ENCODE measurements at places on chromosomes 4 and X.
A peak's percentile ranks its signal among the peaks of the same experiment; 100 is the strongest.

GRCh38 chrX:68175562-68175961 is 257.7 kb downstream of the OPHN1 start:
- no peak for DNase-seq

DNA sequence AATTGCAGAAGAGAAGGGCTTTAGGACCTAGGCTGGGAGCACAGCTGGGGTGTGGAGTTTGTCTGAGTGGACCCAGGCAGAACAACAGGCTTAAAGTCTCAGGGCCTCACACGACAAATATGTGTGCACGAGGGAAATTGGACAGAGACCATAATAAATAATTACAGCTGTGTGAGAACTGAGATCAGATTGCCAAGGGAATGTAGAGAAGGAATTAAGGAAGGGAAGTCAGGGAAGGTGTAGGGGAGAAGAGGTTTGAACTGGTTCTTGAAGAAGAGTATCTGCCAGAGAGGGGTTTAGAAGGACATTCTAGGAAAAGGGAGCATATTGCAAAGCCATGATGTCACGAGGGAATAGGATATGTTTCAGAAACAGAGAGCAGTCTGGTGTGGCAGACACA is 120.7 kb upstream of the TSPAN5 start:
- no peak for DNase-seq

GRCh38 chrX:107442914-107443527 is 6.4 kb upstream of the FRMPD3 start:
- DNase-seq, result no peak

- no peak for DNase-seq
Measured at GRCh38 chr4:115986573-115986972, 873.2 kb upstream of the NDST4 start.

- no peak for DNase-seq
Measured at GRCh38 chr4:76896614-76897535, 1.1 kb downstream of the SOWAHB start.

- DNase-seq, result no peak
Measured at GRCh38 chr4:8396762-8397406, 43.6 kb downstream of the ACOX3 start.

DNA sequence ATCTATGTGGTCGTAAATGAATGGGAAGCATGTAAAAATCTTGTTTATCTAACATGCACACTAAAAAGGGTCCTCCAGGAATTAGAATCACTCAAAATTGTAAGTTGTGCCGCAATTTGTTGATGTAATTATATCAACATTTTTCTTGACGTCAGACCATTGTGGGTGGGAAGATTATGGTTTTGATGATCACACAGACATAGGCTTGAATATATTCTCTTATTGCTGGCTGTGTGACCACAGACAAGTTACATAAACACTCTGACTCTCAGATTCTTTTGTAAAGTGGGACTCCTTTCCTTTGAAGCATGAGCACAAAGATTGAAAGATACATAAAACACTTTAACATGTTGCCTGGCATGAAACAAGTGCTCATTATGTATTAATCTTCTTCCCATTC is 51.5 kb downstream of the IL1RAPL1 start:
- no peak for DNase-seq

DNA sequence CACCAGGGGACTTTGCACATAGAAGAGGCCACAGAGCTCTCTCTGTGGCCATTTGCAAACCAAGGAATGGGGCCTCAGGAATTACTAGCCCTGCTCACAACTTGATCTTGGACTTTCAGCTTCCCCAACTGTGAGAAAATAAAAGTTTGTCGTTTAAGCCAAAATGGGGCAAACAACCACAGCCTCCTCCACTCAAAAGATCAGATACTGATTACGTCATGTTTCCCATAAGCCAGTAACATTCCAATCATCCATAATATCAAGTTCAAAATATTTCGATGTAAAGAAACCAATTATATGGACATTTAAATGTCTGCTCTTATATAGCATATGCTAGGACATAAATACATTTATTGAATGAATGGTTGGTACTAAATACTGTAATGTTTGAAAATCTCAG is 307.5 kb upstream of the HAND2 start:
- DNase-seq, result no peak

DNA sequence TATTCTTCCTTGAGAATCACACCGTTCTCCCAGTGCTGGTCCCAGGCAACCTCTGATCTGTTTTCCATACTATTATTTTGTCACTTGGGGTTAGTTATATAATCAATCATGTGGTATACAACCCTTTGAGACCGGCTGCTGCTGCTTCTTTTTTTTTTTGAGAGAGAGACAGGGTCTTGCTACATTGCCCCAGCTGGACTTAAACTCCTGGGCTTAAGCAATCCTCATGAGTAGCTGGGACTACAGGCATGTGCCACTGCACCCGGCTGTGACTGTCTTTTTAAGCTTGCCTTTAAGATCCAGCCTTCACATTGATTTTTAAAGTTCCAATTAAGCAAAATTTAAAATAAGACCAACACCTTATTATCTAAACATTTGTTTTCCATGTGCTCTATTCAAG is 86.7 kb upstream of the EXOC1L start:
- no peak for DNase-seq

DNA sequence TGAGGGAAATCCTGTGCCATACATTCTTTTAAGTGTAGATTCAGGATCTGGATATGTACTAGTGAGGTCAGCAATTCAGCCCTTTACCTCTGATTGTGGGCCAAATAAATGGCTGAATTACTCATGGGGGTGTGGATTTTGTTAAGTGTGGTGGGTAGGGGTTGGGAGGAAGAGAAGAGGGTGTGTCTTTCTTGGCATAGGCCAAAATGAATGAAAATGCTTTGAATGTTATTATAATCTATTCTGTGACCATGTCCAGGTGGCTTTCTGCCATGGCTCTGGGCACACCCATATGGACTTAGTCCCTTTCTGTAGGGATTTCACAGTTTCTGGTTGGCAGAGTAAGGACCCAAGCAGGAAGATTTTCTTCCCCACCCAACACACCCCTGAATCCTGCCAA is 244.3 kb downstream of the CBR4 start:
- DNase-seq, result no peak

- no peak for DNase-seq
Measured at GRCh38 chr4:4837316-4837715, 22.1 kb upstream of the MSX1 start.

DNA sequence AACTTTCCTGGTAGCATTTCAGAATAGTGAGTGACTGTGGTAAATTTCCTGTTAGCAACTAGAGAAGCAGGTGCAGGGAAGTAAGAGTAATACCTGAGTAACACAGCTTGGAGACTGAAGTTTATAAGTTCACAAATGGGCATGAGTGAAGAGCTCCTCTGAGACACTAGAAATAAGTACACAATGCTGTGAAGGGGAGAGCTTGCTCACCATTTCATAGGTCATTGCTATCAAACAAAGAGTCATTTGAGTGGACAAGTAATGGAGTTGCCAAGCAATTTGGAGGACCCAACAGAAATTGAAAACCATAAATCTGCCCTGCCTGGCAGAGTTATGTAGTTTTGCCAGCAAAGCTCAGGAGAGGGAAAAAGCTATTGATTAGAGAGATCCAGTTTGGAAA is 523.6 kb downstream of the TRAM1L1 start:
- DNase-seq, result no peak

GRCh38 chrX:10576186-10576585 is 44.2 kb downstream of the MID1 start:
- no peak for DNase-seq

DNA sequence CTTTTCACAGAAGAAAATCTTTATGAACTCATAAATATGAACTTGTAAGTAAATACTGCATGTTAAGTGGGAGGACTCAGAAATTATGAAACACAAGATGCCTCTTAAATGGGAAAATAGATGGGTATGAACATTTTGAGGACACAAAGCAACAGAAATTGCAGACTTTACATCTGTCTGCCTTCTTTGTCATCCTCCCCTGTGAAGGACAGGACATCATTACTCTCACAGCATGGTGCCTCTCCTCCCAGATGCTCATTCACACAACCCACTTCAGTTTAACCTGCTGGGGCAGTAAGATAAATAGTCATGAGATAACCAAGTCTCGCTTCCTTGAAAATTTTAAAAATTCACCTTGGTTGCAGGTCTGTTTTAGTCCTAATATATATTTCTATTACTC is 144.5 kb downstream of the APBB2 start:
- DNase-seq, result peak; percentile 42

- peak; percentile 52 for DNase-seq
Measured at GRCh38 chrX:66728818-66729271, 90.0 kb upstream of the EDA2R start.

DNA sequence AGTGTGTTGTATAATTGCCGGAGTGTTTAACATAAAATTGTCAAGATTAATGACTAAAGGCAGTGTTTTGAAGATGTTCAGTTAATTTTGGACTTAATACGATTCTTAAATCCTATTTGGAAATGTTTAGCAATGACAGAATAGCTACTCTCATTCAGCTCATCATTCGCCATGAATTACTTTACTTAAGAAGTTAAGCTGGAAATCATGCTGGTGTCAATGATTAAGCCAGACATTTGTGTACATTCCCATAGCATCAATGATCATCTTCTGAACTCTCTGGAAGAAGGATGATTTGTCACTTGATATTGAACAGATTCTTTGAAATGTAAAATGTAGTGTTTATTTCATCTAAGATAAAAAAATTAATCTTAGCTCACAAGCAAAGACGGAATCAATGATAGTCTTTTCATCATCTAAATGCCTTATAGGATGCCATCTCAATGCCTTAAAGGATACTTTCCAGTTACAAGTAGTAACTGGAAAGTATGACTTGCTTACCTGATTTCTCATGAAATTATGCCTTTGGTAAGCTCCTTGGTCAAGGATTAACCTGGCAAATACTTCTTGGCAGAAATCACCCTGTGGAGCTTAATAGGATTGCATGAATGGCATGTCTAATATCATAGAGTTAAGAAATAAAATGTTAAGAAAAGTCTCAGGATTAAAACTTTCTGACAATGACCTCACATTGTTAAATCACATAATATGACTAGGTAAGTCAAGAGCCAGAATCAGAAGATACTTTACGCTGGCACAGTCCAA is 515.5 kb upstream of the AGA start:
- DNase-seq, result no peak

DNA sequence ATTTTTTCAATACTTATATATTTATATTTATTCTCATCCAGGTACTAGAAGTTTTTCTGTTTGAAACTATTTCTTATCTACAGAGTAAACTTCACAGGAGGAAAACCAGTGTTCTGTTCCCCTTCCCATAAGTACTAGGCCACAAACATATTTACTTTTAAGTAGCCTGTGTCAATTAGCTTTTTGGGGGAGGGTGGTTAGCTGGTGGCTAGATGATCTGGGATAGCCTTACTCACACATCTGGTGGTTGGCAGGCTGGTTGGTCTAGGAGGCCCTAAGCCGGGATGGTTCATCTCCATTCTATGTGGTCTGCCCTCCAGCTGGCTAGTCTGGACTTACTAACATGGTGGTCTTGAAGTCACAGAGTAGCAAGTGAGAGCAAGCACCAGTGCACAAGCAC is 6.2 kb downstream of the JADE3 start:
- no peak for DNase-seq

Data from NT2/D1 (cell line).